ENCODE measurements at places on chromosomes 5 and 9. TPM values are rescaled to one million over a fixed set of nuclear protein-coding genes. Genes with fewer than 3 reads are reported as not detected.

DNA sequence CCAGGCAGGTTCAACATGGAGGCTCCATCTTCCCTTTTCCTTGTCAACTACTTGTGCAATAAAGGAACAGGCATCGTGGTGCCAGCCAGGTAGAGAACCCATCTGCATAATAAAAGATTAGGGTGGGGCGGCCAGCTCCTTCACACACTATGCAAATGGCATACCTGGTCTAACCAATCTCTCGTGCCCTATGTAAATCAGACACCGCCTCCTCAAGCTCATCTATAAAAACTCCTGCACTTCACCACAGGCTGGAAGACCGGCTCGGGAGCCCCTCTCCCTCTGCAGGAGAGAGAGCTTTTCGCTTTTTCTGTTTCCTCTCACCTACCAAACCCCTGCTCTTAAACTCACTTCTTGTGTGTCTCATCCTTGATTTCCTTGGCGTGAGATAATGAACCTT is 244.3 kb upstream of the PUM3 start:
- H3K27ac ChIP-seq, result no peak overlapping the region
- no peak for DNase-seq
- H3K36me3 ChIP-seq, result no peaks in the 10 kb centered on the region
- no peaks in the 10 kb centered on the region for H3K27me3 ChIP-seq
- no peaks in the 10 kb centered on the region for H3K4me1 ChIP-seq
- H3K4me3 ChIP-seq, result no peak overlapping the region

DNA sequence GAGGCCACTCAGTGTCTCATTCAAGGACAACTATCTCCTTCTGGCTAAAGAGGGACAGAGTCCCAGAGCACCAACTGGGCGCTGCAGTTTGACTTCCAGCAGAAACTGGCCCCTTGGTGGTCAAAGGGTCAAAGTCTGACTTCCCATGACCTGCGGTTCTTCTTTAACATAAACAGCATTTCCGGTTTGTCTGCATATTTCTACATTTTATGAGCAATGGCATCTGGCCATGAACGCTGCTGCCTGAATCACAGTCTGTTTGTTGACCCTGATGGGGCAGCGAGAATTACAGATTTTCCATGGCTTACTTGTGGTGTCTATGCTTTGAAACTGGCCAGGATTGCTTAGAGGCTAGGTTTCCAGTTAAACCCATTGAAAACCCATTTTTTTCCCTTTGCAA is 1.3 kb downstream of the TNFSF15 start:
- no peaks in the 10 kb centered on the region for H3K27me3 ChIP-seq
- H3K36me3 ChIP-seq, result no peaks in the 10 kb centered on the region
- peak; percentile 74 for DNase-seq
- H3K4me3 ChIP-seq, result no peak overlapping the region
- H3K27ac ChIP-seq, result no peak overlapping the region

- peak; percentile 18 for DNase-seq
- peaks cover 14% of the 10 kb centered on the region for H3K4me1 ChIP-seq
- H3K27ac ChIP-seq, result peak overlapping the region; percentile 90
- peaks cover 21% of the 10 kb centered on the region for H3K36me3 ChIP-seq
Observed at GRCh38 chr9:128505414-128505765, 871 bp downstream of the GLE1 start.

DNA sequence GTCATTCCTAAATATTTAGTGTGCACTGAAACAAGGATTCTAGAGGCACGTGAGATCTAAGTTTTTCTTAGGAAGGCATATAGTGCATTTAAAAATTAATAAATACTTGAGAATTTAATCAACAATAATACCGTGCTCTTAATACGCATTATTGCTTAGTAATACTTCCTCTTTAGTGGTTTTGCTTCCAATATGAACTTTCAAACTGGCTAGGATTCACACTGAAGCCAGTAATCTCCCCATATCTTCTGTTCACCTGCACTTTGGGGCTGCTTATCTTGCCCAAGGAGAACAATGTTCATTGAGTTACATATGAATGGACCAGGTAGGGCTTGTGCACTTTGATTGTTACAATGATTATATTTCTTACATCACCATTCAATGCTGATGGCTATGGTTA is 180.5 kb upstream of the RIOK2 start:
- DNase-seq, result no peak
- H3K4me1 ChIP-seq, result no peaks in the 10 kb centered on the region
- no peaks in the 10 kb centered on the region for H3K27me3 ChIP-seq
- no peak overlapping the region for H3K4me3 ChIP-seq

The IRX2 gene
- total RNA-seq, result 0.18 TPM

DNA sequence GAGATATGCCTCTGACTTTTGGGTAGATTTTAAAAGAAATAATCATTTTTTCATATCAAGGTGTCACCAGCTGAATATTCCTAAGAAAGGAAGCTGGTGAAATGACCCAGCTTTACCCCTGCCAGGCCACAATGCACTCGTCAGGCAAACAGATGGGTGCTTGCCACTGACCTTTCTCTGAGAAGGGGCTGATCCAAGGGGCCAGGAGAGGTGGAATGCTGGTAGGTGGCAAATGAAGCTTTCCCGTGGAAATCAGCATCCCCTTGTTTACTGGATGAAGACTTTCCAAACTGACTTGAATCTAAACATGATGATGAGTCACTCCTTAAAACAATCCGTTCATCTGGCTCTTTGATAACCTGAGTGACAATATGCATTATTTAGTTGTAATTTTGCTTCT is 44.3 kb upstream of the PLPP6 start:
- no peak for DNase-seq
- no peak overlapping the region for H3K4me3 ChIP-seq
- no peak overlapping the region for H3K27ac ChIP-seq
- no peaks in the 10 kb centered on the region for H3K4me1 ChIP-seq
- no peaks in the 10 kb centered on the region for H3K36me3 ChIP-seq

DNA sequence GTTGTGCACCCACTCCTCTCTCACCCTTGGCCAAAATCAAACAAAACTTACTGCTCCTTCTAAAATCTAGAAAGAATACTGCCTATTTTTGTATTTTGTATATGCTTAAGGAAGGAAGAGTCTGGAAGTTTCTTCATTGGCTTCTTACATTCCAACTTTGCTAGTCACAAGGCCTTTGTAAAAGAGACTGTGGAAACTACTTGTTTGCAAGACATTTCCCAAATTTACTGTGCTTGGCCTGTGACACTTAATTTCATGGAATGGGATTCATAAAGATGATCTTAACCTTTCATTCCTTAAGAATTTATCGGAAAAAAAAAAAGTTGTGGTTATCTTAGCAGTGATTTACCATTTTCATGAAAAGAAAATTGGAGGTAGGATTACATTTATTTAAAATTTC is 208.9 kb downstream of the VPS13A start:
- DNase-seq, result no peak
- H3K27me3 ChIP-seq, result no peaks in the 10 kb centered on the region
- H3K27ac ChIP-seq, result no peak overlapping the region
- no peaks in the 10 kb centered on the region for H3K4me1 ChIP-seq
- no peaks in the 10 kb centered on the region for H3K36me3 ChIP-seq

DNA sequence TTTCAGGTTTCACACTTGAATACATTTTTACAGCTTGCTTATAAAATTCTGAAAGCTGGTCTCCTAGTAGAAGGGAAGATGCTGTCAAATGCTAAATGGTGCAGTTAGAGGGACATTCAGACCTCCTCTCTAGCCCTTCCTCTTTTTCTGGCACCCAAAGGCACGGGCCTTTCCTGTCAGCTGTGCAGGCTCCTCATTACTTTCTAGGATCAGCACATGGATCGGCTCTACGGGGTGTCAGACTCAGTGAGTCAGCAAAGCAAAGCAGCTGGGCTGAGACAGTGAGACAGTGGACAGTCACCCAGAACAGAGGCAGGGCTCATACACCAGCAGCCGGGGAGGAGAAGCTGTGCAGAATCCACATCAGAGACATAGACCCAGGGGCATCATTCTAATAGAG is 80.0 kb upstream of the TNC start:
- no peak overlapping the region for H3K27ac ChIP-seq
- no peaks in the 10 kb centered on the region for H3K27me3 ChIP-seq
- no peak overlapping the region for H3K4me3 ChIP-seq
- peaks cover 16% of the 10 kb centered on the region for H3K4me1 ChIP-seq
- no peaks in the 10 kb centered on the region for H3K36me3 ChIP-seq

The PAEP gene
- total RNA-seq, result not detected

GRCh38 chr5:161094411-161094810 is 242.4 kb upstream of the ATP10B start:
- H3K4me1 ChIP-seq, result no peaks in the 10 kb centered on the region
- no peak overlapping the region for H3K27ac ChIP-seq
- DNase-seq, result no peak
- no peaks in the 10 kb centered on the region for H3K36me3 ChIP-seq

DNA sequence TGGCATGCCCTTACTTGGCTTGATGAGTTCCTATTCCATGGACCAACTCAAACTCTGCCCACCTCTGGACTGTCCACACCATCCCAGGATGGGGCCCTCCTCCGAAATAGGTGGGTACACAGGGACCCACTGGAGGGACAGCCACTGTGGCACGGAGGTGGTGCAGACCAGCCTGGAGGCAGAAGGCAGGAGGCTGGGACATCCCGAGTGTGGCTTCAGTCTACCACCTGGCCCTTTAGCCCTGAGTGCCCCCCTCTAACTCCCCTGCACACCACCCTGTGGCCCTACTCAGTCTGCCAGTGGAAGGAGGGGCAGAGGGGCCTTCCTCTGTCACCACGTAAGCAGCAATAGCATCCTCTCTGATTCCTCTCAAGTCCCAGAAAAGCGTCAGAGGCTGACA is 3.7 kb downstream of the IL3 start:
- DNase-seq, result no peak
- H3K4me1 ChIP-seq, result no peaks in the 10 kb centered on the region
- no peak overlapping the region for H3K4me3 ChIP-seq
- no peaks in the 10 kb centered on the region for H3K27me3 ChIP-seq
- no peaks in the 10 kb centered on the region for H3K36me3 ChIP-seq

The GARIN3 gene
- total RNA-seq, result not detected

Data from muscle of leg (tissue), 16 donors.